ENCODE measurements at places on chromosomes 6 and 20.

- DNase-seq = no peak
Measured at GRCh38 chr6:141484711-141485110, 648.0 kb upstream of the GJE1 start.

- DNase-seq = no peak
Measured at GRCh38 chr6:155889410-155889809, 433.8 kb upstream of the NOX3 start.

DNA sequence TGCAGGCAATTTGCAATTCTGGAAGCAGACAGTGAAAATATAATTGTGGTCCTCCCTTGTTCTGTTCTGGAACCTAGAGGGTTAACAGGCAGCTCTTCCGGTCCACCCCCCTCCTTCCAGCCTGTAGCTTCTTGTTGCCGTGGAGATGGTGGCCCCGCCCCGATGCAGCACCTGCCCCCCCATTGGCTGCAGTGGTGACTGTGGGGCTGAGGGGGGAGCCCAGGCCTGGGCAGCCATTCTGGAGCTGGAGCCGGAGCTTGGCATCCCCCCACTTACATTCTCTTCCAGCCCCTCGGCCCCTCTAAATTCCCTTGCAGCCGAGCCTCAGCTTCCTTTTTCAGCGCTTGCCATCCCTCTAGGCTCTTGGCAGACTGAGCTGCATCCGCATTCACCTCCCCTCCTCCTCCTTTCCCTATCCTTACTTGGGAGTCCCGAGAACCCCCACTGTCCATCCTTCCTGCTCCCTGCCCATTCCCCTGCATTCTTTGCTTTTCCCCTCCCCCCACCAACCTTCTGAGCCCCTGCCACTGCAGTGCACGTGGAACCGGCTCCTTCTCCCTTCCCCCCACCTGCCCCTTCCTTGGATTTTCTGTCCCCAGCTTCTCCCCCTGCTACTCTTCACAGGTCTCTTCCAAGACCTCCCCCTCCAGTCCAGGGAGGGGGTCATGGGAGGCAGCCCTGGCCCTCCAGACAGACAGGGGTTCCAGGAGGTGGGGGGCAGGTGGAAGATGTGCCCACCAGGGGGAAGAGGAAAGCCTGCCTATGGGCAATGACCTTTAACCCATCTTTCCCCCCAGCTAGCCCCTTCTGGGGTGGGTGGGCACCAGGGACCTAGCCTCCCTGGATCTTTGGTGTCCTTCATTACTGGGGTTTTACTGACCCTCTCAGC lies 11.4 kb downstream of the SYNGAP1 start:
- DNase-seq = peak; percentile 52

DNA sequence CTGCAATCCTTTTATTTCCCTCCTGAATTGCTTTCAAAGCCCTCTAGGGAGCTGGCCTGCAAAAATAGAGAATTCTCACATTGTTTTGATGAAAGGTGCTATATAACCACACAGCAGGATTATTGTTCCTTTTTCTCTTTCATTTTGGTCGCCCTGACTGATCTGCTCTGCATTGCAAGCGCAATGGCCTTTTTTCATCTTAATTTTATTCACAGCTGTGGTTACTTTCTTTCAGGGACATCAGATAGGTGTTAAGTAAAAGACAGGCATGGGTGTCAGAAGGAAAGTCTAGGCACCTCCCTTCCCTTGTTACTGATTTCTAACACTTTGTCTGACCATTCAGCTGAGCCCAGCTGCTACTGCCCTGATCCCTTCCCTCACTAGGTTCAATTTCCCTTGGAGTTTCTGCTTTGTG lies 850.5 kb upstream of the MAP3K7 start:
- no peak for DNase-seq

GRCh38 chr6:107186047-107186446 lies 70.7 kb upstream of the BEND3 start:
- no peak for DNase-seq

- DNase-seq = no peak
Measured at GRCh38 chr6:53432318-53433161, 83.8 kb upstream of the ELOVL5 start.

All from substantia nigra (tissue), 51 donors.